ENCODE measurements at places on chromosomes 4 and X. TPM values are rescaled to one million over a fixed set of nuclear protein-coding genes. Genes with fewer than 3 reads are reported as not detected.

DNA sequence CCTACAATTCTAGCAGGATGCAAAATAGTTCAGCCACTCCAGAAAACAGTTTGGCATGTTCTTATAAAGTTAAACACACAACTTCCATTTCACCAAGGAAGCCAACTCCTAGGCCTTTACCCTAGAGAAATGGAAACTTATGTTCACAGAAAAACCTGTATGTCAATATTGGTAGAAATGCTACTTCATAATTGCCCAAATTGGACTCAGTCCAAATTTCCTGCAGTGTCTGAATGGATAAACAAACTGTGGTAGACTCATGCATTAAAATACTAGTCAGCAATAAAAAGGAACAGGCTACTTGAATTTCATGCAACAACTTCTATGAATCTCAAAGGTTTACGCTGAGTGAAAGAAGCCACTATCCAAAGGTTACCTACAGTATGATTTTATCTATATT, 1738.8 kb upstream of the IGFBP7 start:
- H3K4me1 ChIP-seq, result no peaks in the 10 kb centered on the region
- no peak overlapping the region for H3K27ac ChIP-seq
- no peak for DNase-seq
- no peak overlapping the region for H3K4me3 ChIP-seq

GRCh38 chrX:434946-435345, 48.2 kb upstream of the PPP2R3B start:
- no peak for DNase-seq
- no peaks in the 10 kb centered on the region for H3K4me1 ChIP-seq
- no peak overlapping the region for H3K27ac ChIP-seq

IL15 gene
- 0.30 TPM for polyA plus RNA-seq

DNA sequence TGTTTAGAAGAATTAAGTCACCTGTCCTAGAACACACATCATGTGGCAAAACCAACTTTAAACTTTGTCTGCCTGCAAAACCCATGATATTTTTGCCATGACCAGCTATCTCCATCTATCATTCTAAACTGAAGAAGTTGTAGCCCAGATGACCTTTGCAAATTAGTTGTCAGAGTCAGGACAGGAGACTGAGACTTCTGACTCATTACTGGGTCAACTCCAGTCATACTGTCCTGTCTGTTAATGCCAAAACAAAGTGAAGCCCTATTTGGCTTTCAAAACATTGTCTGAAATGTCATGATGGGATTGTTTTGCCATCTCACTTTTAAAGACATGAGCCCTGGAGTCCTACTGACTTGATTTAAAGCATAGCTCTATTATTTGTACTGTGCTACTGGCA, 365.7 kb upstream of the CPEB2 start:
- DNase-seq, result no peak
- no peak overlapping the region for H3K4me3 ChIP-seq
- no peaks in the 10 kb centered on the region for H3K27me3 ChIP-seq
- H3K36me3 ChIP-seq, result no peaks in the 10 kb centered on the region
- no peak overlapping the region for H3K27ac ChIP-seq

DNA sequence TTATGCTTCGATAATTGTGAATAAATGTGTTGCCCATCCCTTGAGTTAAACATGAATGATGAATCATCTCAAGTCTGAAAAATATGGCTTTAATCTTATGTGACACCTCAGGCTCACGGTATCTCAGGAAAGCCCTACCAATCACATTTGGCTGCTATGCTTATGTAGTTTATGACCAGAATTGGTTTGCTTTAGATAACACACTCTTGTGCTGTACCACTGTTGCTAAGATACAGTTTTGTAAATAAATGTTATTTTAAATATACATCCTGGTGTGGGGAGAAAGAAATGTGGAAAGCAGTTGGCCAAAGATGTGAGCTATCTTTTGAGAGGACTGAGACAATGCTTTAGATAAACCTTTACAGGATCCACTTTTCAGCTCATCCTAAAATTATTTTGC, 63.2 kb downstream of the NPY1R start:
- H3K4me3 ChIP-seq, result no peak overlapping the region
- no peaks in the 10 kb centered on the region for H3K4me1 ChIP-seq
- no peak for DNase-seq
- no peaks in the 10 kb centered on the region for H3K36me3 ChIP-seq

NOX1 gene
- polyA plus RNA-seq, result not detected

GRCh38 chr4:146957237-146957636, 11.6 kb upstream of the TTC29 start:
- DNase-seq, result no peak
- H3K36me3 ChIP-seq, result no peaks in the 10 kb centered on the region
- no peak overlapping the region for H3K27ac ChIP-seq
- no peaks in the 10 kb centered on the region for H3K27me3 ChIP-seq
- no peaks in the 10 kb centered on the region for H3K4me1 ChIP-seq

RHOH gene
- polyA plus RNA-seq, result 2.5 TPM

GRCh38 chr4:122218762-122219161, 66.6 kb downstream of the BLTP1 start:
- no peak for DNase-seq
- H3K4me3 ChIP-seq, result no peak overlapping the region
- no peaks in the 10 kb centered on the region for H3K4me1 ChIP-seq
- no peaks in the 10 kb centered on the region for H3K36me3 ChIP-seq

GAGE12E gene
- not detected for polyA plus RNA-seq

DNA sequence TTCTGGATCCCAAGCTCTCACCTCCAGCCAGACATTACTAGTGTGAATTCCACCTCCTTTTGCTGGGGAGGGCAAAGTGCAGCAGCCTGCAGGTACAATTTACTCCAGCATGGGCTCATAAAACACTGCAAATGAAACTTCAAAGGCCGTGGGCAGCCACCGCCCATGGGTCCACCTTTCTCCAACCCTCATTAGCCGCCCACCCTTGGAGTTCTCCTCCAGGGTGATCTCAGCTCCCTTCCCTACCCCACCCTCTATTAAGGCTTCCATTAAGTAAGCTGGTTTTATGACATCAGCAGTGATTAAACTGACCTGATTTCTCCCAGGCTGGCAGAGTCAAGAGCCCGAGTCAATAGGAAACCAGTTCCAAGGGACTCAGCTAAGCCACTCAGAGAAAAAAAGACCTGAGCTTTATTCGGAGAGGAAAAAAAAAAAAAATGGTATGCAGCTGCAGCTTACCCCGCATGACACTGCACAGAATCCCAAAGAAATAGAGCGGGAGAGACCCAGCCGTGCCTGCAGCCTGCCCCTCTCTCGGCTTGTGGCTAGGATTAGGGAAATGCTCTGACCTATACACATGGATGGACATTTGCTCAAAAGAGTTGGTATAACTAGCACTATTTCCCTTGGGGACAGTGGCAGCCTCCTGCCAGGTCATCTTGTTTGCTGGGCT, 319.6 kb downstream of the PTTG2 start:
- no peak for DNase-seq
- no peaks in the 10 kb centered on the region for H3K27me3 ChIP-seq
- no peak overlapping the region for H3K27ac ChIP-seq
- H3K4me3 ChIP-seq, result no peak overlapping the region
- H3K4me1 ChIP-seq, result no peaks in the 10 kb centered on the region

DNA sequence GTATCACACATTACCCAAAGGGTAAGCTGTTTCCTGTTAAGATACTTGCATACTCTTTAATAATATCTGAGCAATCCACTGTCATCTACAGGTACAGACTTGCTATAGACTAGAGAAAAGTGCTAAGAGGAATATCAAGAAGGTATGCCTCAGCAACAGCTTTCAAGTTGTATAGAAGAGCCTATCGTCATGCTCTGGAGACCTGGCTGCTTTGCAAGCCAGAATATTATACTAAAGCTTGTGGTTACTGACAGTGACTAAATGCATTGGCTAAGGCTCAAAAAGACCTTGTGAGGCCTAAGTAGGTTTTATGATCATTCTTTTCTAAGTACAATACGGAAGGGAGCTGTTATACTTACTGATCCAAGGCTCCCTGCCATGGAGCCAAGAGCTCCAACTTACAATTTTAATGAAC, 11.3 kb downstream of the LAMP2 start:
- H3K4me3 ChIP-seq, result no peak overlapping the region
- no peaks in the 10 kb centered on the region for H3K4me1 ChIP-seq
- no peaks in the 10 kb centered on the region for H3K36me3 ChIP-seq
- H3K27ac ChIP-seq, result no peak overlapping the region
- H3K27me3 ChIP-seq, result no peaks in the 10 kb centered on the region

- peak overlapping the region; percentile 97 for H3K4me3 ChIP-seq
- no peak for DNase-seq
Measured at GRCh38 chr4:1290165-1290977, 680 bp downstream of the MAEA start.

- no peaks in the 10 kb centered on the region for H3K36me3 ChIP-seq
- H3K27ac ChIP-seq, result no peak overlapping the region
- no peaks in the 10 kb centered on the region for H3K27me3 ChIP-seq
Measured at GRCh38 chr4:52618795-52619590, 40.1 kb downstream of the USP46 start.

- no peaks in the 10 kb centered on the region for H3K36me3 ChIP-seq
- H3K4me3 ChIP-seq, result no peak overlapping the region
- DNase-seq, result no peak
- peaks cover 6% of the 10 kb centered on the region for H3K4me1 ChIP-seq
Measured at GRCh38 chr4:61401771-61402170, 201.6 kb downstream of the ADGRL3 start.

GRCh38 chrX:10052906-10053625, 85.9 kb downstream of the CLDN34 start:
- no peak overlapping the region for H3K4me3 ChIP-seq
- H3K27ac ChIP-seq, result no peak overlapping the region
- H3K27me3 ChIP-seq, result no peaks in the 10 kb centered on the region
- DNase-seq, result no peak

DNA sequence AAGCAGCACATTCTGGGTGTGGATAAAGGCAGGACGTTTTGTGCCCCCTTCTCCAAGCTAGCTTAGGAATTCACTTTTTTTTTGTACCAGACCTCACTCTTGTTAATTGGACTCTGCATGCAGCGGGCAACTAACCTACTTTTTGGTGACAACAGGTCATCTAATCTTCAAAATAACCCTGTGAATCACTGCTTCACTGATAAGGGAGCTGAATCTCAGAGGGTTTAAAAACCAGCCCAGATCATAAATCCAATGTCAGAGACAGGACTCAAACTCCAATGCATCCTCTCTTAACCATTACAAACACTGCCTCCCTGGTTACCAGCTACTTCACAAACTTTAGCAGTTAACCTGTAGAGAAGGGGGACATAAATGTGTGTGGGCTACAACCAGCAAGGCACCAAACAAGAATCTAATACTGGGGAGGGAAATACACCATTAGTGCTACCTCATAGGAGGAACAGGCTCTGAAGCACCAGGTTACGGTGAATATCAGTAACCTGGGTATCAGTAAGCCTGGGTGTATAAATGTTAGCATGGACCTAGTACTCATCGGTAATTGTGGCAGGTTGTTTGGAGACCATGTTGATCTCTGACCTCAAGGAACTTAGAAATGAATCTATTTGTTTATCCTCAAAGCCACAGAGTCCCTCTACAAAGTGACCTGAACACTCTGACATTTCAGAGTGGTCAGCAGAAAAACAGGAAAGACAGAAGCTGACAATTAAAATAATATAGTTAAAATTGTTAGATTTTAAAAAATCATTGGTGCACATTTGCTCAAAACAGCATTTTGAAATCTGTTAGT, 2.6 kb downstream of the TIFA start:
- no peak overlapping the region for H3K27ac ChIP-seq
- H3K36me3 ChIP-seq, result no peaks in the 10 kb centered on the region
- no peak overlapping the region for H3K4me3 ChIP-seq
- peaks cover 5% of the 10 kb centered on the region for H3K27me3 ChIP-seq

All from H1 (cell line).